Transverse colon (tissue), 4 donors: ENCODE measurements at places on chromosomes 5 and 9. TPM values are rescaled to one million over a fixed set of nuclear protein-coding genes. Genes with fewer than 3 reads are reported as not detected.

Gene ACOT12
- not detected for total RNA-seq

DNA sequence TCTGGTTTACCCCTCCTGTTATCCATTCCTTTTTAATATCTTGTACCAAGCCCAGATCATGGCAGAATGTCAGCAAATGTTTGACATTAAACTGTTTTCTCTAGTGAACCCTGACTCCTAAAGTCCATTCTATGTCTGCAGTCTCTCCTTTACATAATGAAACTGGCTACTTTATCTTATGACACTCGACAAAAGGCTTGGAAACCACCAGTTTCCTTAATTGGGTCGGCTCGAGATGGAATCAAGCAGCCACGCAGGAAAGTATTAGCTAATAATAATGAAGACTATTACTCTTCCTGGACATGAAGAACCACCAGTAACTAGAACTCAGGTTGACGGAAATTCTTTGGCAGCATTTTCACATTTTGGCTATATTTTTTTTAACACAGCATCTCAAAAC lies 17.5 kb downstream of the DAP start:
- no peak for DNase-seq

DNA sequence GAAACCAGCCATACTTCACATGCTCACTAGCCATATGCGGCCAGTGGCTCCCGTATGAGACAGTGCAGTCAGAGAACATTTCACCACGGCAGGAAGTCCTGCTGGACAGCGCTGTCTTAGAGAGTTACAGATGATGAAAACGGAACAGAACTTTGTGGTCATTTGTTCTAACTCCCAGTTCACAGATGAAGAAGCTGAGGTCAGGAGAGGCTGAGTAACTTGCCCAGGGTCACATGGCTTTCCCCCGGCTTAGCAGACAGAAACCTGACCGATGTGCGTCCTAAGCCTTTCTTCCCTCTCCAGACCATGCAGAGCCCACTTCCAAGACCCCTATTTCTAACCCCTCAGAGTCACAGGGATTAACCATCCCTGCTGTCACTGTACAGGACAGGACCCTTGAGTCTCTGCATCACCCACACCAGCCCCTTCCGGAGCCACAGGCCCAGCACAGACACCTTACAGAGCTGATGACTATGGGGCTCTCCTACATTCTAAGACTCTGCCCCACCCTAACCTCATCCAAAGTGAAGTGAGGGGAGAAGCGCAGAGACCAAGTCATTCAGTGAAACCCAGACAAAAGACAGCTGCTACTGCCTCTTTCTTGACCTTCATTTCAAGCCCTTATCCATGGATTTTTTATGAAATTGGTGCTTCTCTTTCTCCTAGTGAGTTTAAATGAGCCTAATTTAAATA lies 86.9 kb downstream of the PTPN3 start:
- DNase-seq = no peak

DNA sequence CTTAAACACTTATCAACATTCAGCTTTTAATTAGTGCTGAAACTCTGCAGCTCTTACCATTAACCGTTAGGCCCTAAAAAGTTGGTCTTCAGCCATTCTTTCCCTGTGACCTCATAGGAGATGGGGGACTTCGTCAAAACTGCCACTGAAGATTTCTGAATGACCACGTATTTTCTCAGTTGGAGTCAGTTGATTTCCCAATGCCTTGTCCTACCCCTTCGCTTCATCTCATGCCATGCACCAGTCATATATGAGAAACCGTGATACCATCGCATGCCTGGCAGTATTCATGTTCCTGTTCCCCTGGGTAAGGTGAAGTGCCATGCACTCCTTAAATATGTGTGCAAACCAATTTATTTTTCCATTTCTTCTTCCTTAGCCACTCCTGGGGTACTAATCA lies 10.8 kb upstream of the ZFR start:
- DNase-seq = no peak

- no peak for DNase-seq
These were observed 269.6 kb upstream of the DAP start for GRCh38 chr5:11030671-11031070.
